ENCODE measurements at places on chromosomes 4 and X. TPM values are rescaled to one million over a fixed set of nuclear protein-coding genes. Genes with fewer than 3 reads are reported as not detected.

GRCh38 chr4:119068529-119068962 is 67.1 kb upstream of the MYOZ2 start:
- no peak for DNase-seq

- no peak for DNase-seq
Measured at GRCh38 chr4:120034913-120035312, 31.7 kb downstream of the MAD2L1 start.

DNA sequence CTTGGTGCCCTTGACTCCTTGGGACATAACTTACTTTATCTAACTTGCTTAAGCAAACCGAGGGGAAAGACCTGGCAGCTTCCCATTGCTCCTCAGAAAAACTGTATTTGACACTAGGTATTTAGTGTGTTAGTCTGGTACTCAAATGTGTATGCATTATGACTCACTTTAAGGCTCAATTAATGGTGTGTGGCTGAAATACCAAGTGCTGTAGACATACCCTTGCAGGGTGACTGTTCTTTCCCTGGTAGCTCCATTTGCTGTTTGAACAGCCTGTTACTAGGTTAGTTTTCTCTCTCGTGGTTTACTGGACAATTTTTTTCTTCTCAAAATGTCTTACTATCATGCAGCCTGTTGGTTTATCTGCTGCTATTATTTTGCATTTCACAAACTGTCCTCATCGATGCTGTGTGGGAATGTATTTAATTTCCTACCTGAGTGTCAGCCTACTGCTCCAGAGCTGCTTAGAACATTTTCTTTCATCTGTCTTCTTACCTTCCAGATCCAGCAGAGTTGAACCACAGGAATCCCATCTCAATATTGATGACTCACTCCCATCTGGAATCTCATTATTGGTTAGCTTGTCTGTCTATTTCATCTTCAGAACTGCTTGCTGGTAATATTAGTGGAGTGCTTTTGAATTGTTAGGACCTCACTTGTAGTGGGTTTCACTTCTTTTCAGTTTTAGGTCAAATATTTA is 158.0 kb upstream of the FAT1 start:
- DNase-seq, result no peak

DNA sequence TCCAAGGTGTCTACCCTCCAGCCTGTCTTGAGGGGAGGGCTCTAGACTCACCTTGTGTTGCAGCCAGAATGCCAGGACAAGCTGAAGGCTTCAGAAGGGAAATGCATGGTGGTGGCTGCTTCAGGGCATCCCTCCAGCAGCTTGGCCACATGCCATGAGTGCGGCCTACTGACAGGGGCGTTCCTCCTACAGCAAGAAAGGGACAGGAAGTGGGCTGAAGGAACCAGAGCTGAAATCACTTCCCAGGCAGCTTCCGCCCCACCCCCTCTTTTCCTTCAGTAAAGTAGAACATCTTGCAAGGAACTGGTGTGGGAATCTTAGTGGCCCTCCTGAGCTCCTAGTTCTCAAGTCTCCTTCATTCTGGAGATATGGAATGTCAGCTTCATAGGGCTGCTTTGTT is 167.5 kb upstream of the DGKK start:
- DNase-seq, result peak; percentile 9

- no peak for DNase-seq
Measured at GRCh38 chr4:141430686-141431085, 205.7 kb upstream of the IL15 start.

GRCh38 chrX:97616883-97617530 is 733.3 kb downstream of the RPA4 start:
- peak; percentile 9 for DNase-seq

DNA sequence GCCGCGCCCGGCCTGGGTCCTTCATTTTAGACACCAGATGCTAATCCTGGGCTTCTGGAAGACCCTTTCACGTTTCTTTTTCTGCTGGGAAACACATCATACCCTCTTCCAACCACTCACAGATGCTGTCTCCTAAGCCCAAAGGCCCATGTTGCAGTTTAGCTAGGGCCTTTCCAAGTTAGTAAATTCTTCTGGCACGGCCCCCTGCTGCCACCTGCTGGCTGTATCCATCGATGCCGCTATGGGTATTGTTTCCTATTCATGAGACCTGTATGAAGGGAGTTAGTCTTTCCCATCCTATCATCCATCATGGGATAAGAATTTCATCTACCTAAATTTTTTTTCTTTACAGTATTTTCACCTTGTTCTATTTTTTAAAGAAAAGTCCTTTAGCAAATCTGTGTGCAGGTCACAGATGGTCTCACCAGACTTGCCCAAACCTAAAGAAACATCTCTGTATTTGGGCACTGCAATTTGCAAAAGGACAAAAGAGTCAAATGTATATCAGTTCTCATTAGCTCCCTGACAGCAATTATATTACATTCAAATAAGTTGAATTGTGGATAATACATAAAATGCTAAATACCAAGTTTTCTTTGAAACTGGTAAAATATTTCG is 37.8 kb upstream of the SLC9A7 start:
- peak; percentile 56 for DNase-seq

DNA sequence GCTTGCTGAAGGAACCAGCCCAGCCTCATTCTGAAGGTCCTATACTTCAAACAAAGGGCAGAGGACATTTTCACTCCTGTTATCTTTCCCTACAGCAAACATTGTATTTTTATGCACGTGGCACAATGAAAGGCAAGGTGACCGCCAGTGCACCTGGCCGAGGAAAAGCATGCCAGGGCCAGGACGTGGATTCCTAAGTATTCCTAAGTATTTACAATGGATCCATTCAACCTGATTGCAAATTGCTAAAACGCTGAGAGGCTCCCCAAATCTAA is 127.9 kb upstream of the FTHL17 start:
- DNase-seq, result no peak

- no peak for DNase-seq
Measured at GRCh38 chr4:188624370-188624769, 485.1 kb downstream of the TRIML1 start.

- no peak for DNase-seq
Measured at GRCh38 chrX:10618961-10619360, 1.4 kb downstream of the MID1 start.

- DNase-seq, result no peak
Measured at GRCh38 chr4:107743532-107743931, 23.5 kb upstream of the PAPSS1 start.

DNA sequence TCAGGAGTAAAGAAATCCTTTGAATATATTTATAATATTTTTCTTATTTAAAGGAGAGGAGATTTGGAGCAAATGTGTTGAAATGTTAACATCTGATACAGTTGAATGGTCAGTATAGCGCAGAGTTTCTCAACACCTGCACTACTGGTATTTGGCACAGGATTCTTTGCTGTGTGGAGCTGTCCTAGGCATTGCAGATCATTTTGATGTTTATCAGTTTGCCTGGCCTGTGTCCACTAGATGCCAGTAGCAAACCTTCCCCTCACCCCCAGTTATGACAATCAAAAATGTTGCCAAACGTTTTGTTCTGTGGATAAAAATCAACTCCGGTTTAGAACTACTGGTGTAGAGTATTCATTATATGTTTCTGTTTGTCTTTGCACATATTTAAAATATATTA is 765.3 kb upstream of the SLIT2 start:
- no peak for DNase-seq

- no peak for DNase-seq
Measured at GRCh38 chrX:41478381-41478911, 31.3 kb downstream of the NYX start.

DNA sequence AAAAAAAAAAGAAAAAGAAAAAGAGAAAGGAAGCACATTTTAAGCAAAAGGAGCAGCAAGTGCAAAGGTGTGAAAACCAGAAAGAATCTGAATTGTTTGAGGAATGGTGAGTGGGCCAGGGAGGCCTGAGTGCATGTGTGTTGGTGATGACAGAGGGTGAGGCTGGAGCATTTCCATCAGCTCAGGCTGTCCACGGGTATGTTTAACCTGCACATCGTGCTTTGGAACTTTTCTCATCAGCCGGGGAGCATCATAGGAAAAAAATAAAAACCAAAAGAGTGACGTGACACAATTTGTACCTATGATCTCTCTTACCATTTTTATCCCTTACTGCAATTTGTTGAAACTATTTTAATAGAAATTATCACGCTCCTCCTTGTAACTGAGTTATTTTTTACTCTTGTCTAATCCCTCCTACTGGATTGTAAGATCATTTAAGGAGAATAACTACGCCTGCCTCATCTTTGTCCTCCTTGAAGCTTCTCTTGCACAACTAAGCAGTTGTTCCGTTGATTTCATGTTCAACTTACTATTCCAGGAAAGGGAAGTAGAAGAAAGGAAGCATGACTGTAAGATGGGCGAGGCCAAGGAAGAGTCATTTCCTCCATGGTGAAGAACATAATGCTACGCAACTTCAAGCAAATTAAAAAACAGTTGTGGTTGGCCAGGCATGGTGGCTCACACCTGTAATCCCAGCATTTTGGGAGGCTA is 7.0 kb downstream of the PALLD start:
- DNase-seq, result no peak

- DNase-seq, result no peak
Measured at GRCh38 chr4:163967710-163968109, 473.2 kb downstream of the TMA16 start.

DNA sequence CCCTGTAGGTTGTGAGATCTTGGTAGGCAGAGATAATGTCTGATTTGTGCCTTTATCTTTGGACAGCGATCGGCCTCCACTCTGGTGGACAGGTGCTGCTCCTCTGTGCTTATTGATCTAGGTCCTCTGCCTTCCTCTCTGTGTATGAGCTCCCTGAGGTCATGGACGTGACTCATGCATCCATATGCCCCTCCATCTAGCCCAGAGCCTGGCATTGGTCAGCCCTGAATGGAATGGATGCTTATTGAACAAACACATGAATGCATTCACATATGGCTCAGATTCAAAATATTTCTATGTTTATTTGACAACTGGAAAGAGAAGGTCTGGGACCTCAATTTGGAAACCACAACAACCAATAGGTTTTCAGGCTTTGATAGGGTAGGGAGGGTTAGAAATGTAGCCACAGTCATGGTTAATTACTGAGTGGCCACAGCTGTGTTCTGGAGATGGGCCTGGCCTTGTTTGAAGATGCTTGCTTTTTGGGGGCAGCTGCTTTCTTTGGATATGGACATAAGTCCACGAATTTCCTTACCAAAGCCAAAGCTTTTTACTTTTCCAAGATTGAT is 76.2 kb downstream of the SEL1L3 start:
- no peak for DNase-seq

GRCh38 chr4:101833480-101833879 is 43.0 kb downstream of the BANK1 start:
- DNase-seq, result no peak

- no peak for DNase-seq
Measured at GRCh38 chr4:13888112-13888511, 260.6 kb upstream of the BOD1L1 start.

DNA sequence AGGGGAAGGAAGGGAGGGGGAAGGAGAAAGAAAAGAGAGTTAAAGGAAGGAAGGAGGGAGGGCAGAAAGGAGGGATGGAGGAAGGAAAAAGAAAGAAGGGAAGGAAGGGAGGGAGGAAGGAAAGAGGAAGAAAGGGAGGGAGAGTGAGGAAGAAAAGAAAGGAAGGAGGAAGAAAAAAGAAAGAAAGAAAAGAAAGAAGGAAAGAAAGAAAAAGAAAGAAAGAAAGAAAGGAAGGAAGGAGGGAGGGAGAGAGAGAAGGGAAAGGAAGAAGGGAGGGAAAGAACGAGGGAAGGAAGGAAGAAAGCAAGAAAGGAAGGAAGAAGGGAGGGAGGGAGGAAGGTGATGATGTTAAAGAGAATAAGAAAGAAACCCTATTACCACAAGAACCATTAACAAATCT is 150.6 kb downstream of the MXRA5 start:
- DNase-seq, result no peak

GRCh38 chr4:120317713-120318112 is 251.1 kb upstream of the MAD2L1 start:
- DNase-seq, result no peak

DNA sequence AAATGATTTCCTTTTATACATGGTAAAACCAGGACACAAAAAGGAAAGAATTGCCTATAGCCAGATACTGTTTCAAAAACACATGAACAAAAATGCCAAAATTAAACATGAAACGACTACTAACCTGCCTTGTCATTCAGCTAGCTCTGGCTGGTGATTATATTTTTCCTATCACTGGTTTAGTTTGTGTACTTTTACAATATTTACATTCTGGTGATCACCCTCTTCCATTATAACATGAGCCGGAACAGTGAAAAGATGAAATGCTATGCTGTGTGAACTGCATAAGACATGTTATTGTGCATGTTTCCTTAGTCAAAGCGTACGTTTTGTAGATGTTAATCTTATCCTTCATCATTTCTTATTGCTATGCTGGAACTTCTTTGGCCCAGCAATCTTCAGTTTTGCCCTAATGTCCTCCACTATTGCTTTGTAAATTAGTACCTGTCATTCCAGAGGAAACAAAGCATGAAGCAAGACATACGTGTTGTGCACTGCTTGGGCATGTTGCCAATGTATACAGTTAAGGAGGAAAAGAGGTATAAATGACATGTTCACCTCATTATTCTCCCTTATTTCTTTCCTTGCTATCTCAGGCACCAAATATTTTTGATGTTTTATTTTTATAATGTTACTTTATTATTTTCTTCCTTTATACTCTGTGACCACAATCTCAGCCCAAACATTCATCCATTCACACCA is 386.3 kb downstream of the ARHGAP24 start:
- no peak for DNase-seq

- DNase-seq, result no peak
Measured at GRCh38 chrX:153854702-153855101, 24.4 kb upstream of the PDZD4 start.

DNA sequence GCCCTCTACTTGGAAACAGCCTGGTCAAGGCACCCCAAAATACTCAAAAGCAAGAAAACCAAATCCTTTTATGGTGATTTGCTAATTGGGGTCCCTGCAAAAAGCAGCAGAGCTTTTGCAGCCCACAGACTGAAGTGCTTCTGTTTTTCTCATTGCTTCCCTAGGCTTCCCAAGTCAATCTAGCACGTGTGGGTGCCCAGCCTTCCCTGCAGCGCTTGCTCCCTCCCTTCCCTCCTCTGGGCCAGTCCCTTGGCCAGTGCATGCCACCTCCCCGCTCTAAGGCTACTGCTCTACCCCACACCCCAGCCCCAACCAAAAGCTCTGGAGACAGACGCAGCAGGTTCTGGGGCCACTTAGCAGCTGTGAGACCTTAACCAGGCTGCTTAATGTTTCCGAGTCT is 53.6 kb downstream of the ANAPC4 start:
- no peak for DNase-seq

CSAG1 gene
- not detected for total RNA-seq

ZFP92 gene
- total RNA-seq, result 3.0 TPM

KIT gene
- 45.2 TPM for total RNA-seq

KDR gene
- total RNA-seq, result not detected

SPANXN3 gene
- not detected for total RNA-seq

PLAC8 gene
- total RNA-seq, result 205 TPM

NMU gene
- total RNA-seq, result 1.1 TPM

SPANXD gene
- not detected for total RNA-seq

MAMLD1 gene
- total RNA-seq, result under 0.01 TPM

CYLC1 gene
- total RNA-seq, result not detected

PABPC4L gene
- total RNA-seq, result under 0.01 TPM

RADX gene
- 3.8 TPM for total RNA-seq

MSANTD1 gene
- total RNA-seq, result 2.2 TPM

C1QTNF7 gene
- not detected for total RNA-seq

TACC3 gene
- total RNA-seq, result 49.3 TPM

FGFR3 gene
- 0.54 TPM for total RNA-seq

TNIP3 gene
- total RNA-seq, result not detected

Data from hematopoietic multipotent progenitor cell (in vitro differentiated cells).